Activated T-cell treated with anti-CD3 and anti-CD28 coated beads, Interleukin-2, amount 50 U/mL, for 48 hours (primary cell): ENCODE measurements at places on chromosomes 11 and 22.
A peak's percentile ranks its signal among the peaks of the same experiment; 100 is the strongest.

DNA sequence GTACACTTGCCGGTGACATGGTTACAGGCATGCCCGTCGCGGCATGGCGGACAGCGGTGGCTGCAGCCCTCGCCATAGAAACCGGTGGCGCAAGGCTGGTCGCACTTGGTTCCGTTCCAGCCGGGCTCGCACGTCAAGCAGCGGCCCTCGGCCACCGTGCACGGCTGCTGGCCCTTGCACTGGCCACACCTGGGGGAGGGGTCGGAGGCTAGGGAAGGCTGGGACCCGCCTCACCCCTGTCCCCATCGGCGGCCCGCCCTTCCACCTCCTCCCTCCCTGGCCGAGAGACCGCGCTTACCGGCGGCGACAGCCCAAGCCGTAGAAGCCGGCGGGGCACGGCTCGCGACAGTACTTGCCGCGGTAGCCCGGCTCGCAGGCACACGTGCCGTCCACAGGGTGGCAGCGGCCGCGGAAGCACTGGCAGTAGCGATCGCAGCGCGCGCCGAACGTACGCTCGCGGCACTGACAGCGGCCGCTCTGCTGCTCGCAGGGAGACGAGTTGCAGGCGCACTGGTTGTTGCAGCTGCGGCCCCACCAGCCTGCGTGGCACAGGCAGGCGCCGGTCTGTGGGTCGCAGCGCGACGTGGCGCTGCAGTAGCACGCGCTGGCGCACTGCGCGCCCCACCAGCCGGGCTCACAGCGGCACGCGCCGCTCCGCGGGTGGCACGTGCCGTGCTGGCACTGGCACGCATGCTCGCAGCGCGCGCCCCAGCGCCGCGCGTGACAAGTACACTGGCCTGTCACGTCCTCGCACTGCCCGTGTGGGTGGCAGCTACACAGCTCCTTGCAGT, 6.7 kb downstream of the SCARF2 start:
- DNase-seq, result peak; percentile 68

DNA sequence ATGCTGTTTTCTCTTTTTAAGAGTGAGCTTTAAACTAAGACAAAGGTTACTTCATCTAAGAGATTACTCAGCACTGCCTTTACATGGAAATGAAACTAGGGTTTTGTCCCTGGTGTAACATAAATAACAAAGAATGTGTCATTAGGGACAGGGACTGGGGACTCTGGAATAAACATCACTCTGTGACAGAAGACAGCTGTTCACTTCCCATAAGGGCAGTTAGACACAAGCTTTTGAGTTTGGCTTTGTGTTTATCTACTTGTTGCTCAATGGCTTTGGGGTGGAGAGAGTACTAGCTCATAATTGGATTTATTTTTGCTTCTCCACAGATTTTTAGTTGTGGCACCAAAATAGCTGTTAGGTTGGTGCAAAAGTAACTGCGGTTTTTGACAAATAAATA, 154.5 kb downstream of the OR4C45 start:
- DNase-seq, result no peak

- no peak for DNase-seq
Observed at GRCh38 chr22:48333816-48334735, 1493.6 kb downstream of the BRD1 start.

DNA sequence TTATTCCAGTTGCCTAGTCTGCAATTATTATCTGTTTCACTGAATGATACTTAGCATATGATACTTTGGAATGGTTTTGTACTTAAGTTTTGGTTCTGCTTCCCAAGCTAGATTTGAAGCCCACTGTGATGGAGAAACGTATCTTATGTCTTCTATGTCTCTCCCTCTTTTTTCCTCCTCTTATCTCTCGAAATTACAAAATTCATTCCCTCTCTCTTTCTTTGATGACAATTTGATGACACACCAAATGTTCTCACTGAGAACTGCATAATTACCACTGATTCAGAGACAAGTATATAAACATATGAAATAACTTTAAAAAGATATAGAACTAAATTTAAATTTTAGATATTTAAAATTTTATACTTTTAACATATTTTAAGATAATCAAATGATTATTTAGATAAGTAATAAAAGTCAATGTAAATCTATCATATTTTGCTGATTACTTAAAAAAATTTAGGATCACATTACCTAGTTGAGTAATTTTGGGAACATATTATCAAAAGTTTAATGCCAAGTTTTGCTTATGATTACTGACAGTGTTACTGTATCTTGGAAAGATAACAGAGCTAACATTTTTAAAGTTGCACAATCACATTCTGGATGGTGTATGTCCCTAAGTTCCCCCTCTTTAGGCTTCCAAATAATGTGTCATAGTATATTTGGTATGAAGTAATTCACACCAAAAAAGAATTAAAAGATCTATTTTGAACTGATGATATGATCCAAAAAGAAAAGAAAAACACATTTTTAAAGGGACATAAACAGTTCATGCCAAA, 255.3 kb downstream of the SBF2 start:
- no peak for DNase-seq

GRCh38 chr11:15159085-15159484, 44.4 kb downstream of the INSC start:
- DNase-seq, result no peak

- DNase-seq, result no peak
Observed at GRCh38 chr11:11456866-11457265, 103.8 kb upstream of the CSNK2A3 start.

- no peak for DNase-seq
Observed at GRCh38 chr11:82720267-82721065, 13.2 kb downstream of the FAM181B start.

GRCh38 chr11:107427569-107428180, 29.9 kb downstream of the CWF19L2 start:
- DNase-seq, result no peak

GRCh38 chr11:117381481-117382387, 54.1 kb downstream of the CEP164 start:
- DNase-seq, result no peak

DNA sequence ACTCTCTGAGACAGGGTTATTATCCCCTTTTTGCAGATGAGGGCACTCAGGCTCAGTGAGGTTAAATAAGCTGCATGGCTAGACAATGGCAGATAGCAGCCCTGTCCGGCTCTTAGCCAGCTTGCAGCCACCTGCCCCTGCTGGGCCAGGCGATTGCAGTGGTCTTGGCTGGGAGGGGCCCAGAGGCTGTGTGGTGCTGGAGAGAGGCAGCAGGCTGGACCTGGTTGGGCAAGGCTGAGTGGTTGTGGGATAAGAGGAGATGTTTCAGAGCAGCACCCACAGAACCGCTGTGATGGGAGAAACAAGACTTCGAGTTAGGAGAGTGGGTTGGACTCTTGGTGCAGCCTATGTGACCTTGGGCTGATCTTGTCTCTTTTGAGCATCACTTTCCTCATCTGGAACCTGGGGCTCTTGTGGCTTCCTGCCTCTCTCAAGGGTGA, 25.5 kb downstream of the PTPRJ start:
- peak; percentile 69 for DNase-seq

- no peak for DNase-seq
Observed at GRCh38 chr22:18731075-18731666, 119.5 kb upstream of the RIMBP3 start.

GRCh38 chr11:41005986-41006385, 453.5 kb downstream of the LRRC4C start:
- DNase-seq, result no peak

- peak; percentile 59 for DNase-seq
Observed at GRCh38 chr11:117011541-117011898, 86.7 kb downstream of the SIK3 start.

- no peak for DNase-seq
Observed at GRCh38 chr11:68337399-68337835, 25.0 kb downstream of the LRP5 start.

- no peak for DNase-seq
Observed at GRCh38 chr22:44186121-44186510, 5.4 kb downstream of the PARVG start.

DNA sequence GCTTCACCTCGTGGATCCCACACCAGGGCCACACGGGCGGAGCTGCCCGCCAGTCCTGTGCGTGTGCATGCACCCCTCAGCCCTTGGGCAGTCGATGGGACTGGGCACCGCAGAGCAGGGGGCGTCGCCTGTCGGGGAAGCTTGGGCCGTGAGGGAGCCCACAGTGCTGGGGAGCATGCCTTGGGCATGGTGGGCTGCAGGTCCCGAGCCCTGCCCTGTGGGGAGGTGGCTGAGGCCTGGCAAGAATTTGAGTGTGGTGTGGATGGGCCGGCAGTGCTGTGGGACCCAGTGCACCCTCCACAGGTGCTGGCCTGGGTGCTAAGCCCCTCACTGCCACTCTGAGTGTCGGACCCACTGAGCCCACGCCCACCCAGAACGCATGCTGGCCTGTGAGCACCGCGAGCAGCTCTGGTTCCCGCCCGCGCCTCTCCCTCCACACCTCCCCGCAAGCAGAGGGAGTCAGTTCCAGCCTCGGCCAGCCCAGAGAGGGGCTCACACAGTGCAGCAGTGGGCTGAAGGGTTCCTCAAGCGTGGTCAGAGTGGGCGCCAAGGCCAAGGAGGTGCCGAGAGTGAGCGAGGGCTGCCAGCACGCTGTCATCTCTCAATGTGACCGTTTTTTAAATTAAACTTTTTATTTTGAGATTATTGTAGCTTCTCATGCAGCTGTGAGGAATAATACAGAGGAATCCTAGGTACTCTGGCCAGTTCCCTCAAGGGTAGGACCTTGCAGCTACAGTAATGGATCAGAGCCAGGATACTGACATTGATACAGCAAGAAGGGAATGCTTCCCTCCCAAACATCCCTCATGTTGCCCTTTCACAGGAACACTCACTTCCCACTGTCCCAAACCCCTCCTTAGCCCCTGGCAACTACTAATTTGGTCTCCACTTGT, 127.7 kb downstream of the CRYBB2 start:
- DNase-seq, result no peak

DNA sequence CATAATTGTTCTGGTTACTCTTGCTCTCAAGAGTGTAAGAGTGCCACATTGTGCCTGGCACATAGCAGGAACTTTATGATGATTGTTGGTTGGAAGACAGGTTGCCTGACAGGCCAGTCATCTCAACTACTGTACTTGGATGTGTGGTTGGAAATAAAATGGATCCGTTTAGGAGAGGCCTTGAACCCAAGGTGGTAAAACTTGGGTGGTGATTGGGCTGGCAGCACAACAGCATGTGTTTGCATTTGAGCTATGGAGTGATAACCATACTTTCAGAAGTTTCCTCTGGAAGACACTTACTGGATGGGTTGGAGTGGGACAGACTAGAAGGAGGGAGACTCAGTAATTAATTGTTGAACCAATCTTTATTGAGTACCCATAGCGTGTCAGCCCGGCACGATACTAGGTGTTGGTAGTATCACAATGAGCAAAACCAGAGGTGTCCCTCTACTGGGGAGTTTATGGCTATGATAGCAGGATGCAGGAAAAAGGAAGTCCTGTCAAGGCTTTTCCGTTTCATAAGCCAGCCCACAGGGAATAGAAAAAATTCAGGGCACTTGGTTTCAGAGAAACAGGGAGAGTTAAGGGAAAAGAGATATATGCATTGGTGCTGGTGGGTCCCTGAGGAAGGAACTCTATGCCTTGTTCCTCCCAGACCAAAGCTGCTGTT, 3.1 kb upstream of the TMEM109 start:
- no peak for DNase-seq

DNA sequence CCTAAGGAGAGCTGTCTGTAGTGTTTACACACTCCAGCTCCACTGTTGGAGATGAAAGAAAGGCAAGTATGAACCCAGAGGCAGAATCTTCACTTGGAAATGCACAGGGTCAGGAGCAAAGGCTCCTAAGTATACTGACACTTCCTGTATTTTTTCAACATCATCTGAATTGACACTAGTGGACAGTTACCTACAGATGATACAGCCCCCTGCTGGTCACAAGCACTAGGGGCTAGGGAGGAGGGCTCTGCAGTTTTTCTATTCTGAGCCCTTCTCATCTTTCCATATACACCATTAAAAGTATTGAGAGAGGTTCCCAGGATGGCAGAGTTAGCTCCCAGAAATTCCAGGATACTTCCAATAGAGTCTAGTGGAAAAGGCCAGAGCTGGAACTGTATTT, 290.3 kb upstream of the API5 start:
- DNase-seq, result no peak

- no peak for DNase-seq
Observed at GRCh38 chr22:44885806-44886360, 123.9 kb downstream of the PHF21B start.

DNA sequence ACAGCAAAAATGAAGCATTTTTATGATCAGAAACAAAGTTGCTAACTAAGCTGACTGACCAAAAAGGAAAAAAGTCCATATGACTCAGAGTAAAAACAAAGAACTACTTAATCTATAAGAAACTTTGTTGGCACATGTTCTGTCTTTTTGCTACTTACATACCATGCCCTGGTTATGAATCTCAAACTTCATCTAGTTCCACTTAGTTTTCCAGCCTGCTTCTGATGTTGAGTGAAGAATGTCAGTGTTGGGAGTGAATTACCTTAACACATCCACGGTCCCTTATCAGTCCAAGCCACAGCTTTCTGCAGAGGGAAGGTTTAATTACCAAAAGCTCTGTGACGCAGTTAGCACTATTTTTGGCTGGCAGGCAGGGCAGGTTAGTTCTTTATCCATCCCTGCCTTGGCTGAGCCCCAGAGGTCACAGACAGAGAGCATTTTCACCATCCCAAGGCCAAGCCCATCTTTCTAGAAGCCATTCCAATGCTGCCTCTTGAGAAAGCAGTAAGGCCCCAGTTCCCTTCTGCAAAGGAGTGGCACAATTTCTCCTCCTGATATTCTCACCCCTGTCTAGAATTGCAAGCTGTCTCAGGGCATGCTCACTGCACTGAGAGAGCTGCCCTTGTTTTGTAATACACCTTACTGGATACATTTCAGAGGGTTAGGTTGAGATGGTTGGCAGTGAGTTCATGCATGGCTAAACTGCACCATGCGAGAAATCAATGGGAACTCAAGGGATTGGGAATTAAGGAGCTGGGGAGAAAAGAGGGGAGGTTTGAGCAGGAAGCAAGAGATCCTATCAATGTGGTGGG, 67.1 kb downstream of the SLC1A2 start:
- DNase-seq, result no peak

GRCh38 chr22:37021710-37022482, 2.4 kb downstream of the MPST start:
- DNase-seq, result peak; percentile 65

DNA sequence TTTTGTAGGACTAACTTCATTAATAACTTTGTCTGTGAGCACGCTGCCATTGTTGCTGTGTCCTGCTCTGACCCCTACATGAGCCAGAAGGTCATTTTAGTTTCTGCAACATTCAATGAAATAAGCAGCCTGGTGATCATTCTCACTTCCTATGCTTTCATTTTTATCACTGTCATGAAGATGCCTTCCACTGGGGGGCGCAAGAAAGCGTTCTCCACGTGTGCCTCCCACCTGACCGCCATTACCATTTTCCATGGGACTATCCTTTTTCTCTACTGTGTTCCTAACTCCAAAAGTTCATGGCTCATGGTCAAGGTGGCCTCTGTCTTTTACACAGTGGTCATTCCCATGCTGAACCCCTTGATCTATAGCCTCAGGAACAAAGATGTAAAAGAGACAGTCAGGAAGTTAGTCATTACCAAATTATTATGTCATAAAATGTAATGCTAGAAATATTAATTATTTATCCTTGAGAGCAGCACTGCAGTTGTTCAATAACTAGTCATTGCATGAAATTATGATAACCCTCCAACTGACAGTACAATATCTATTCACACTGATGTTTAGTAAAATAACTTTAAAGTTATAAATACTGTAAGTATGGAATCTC, 46.4 kb upstream of the OR5D13 start:
- DNase-seq, result no peak
